ENCODE measurements at places on chromosomes 12 and 14. TPM values are rescaled to one million over a fixed set of nuclear protein-coding genes. Genes with fewer than 3 reads are reported as not detected.

The KIF5A gene
- 0.05 TPM for polyA plus RNA-seq

The SYT1 gene
- polyA plus RNA-seq, result 0.16 TPM

The MARK3 gene
- 97.9 TPM for polyA plus RNA-seq

The MYH6 gene
- 0.28 TPM for polyA plus RNA-seq

The PLEKHH1 gene
- polyA plus RNA-seq, result 0.80 TPM

The ACAD10 gene
- polyA plus RNA-seq, result 13.0 TPM

The PTPRB gene
- polyA plus RNA-seq, result 15.5 TPM

DNA sequence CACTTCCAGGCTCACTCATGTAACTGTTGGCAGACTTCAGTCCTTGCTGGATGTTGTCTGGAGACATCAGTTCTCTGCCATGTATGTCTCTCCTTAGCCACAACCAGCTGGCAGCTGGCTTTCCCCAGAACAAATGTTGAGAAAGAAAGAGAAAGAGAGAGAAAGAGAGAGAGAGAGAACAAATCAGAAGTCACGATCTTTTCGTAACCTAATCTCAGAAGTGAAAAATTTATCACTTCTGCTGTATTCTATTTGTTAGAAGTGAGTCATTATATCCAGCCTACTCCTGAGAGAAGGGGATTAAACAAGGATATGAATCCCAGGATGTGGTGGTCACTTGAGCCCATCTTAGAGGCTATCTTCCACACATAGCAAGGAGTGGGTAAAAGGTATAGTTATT lies 101.2 kb downstream of the BTG1 start:
- no peak for DNase-seq
- H3K36me3 ChIP-seq, result no peaks in the 10 kb centered on the region
- no peak overlapping the region for H3K27ac ChIP-seq
- H3K4me3 ChIP-seq, result no peak overlapping the region

DNA sequence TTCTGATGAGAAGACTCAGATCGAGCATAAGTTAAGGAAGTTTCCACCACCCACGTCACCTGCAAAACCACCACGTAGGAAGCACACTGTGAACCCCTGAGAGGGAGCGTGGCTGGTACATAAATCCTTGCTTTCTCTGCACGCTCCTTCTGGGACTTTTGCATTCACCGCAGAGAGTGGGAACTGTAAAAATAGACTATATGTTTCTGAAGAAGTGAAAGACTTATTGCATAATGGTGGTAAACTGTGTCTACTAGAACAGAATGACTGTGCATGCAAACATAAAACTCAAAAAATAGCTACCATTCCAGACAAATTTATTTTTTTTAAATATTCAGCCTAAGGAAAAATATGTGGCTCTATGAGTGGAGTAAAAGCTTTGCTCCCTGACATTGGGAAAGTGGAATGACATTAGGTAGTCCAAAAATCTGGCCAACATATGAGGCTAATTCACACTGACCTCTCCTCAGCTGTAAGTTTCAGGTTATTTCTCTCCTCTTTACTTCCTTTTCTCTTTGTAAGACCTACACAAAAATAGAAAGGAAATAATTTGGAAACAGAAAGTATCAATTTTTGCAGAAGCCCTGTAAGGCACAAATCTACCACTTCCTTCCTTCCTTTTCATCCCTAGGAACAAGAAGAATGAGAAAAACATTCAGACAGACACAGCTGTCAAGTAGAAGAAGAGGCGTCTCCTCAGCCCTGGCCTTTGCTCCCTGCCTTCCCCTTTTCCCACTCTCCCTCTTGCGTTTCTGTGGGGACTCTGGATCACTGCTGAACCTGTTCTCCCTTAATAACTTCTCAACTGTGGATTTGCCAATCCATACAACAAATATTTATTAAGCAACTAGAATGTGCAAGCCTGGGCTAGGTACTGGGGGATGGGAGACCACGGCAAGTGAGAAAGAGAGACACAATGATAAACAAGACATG lies 264.3 kb upstream of the FOXN3 start:
- H3K36me3 ChIP-seq, result no peaks in the 10 kb centered on the region
- no peak overlapping the region for H3K4me3 ChIP-seq
- no peaks in the 10 kb centered on the region for H3K27me3 ChIP-seq
- peak overlapping the region; percentile 1 for H3K27ac ChIP-seq
- H3K4me1 ChIP-seq, result no peaks in the 10 kb centered on the region

DNA sequence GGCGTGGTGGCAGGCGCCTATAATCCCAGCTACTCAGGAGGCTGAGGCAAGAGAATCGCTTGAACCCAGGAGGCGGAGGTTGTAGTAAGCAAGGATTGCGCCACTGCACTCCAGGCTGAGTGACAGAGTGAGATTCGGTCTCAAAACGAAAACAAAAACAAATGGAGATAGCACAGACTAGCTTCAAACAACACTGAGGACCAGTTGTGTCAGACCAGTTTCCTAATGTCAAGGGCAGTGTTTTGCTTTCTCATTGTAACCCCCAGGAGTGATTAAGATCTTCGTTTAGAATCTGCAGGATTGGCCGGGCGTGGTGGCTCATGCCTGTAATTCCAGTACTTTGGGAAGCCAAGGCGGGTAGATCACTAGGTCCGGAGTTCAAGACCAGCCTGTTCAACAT lies 18.5 kb downstream of the RPGRIP1 start:
- no peak overlapping the region for H3K27ac ChIP-seq
- peaks cover 5% of the 10 kb centered on the region for H3K27me3 ChIP-seq
- no peak for DNase-seq
- no peaks in the 10 kb centered on the region for H3K4me1 ChIP-seq
- H3K4me3 ChIP-seq, result no peak overlapping the region
- no peaks in the 10 kb centered on the region for H3K36me3 ChIP-seq

GRCh38 chr12:121976950-121977349 lies 44.7 kb upstream of the BCL7A start:
- no peaks in the 10 kb centered on the region for H3K4me1 ChIP-seq
- no peaks in the 10 kb centered on the region for H3K36me3 ChIP-seq
- H3K27ac ChIP-seq, result no peak overlapping the region
- DNase-seq, result no peak
- no peaks in the 10 kb centered on the region for H3K27me3 ChIP-seq

- no peak for DNase-seq
- no peak overlapping the region for H3K27ac ChIP-seq
- H3K27me3 ChIP-seq, result no peaks in the 10 kb centered on the region
- no peak overlapping the region for H3K4me3 ChIP-seq
- H3K36me3 ChIP-seq, result peaks cover 6% of the 10 kb centered on the region
Observed at GRCh38 chr14:100523131-100523842, 63.9 kb downstream of the BEGAIN start.

GRCh38 chr12:1796515-1797010 lies 23.8 kb upstream of the LRTM2 start:
- peak overlapping the region; percentile 66 for H3K4me3 ChIP-seq
- DNase-seq, result peak; percentile 40
- no peaks in the 10 kb centered on the region for H3K4me1 ChIP-seq
- no peaks in the 10 kb centered on the region for H3K27me3 ChIP-seq

DNA sequence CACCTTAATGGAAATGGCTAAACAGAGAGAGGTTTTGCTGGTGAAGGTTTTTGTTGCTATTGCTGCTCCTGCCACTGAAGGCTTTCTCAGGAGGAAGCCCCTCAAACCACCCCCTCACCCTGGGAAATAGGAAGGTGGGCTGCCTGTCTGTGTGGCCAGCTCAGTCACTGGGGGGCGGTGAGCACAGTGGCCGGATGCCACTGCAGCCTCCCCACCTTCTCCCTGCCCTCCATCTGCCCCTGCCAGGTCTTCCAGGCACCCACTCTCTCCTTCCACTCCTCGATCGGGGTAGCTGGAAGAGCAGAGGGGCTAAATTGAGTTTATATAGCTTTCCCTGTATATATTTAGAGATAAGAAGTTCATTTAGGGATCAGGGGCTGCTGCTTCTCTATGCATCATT lies 80.8 kb downstream of the PAPOLA start:
- H3K4me3 ChIP-seq, result no peak overlapping the region
- no peaks in the 10 kb centered on the region for H3K4me1 ChIP-seq
- H3K27ac ChIP-seq, result no peak overlapping the region

GRCh38 chr12:47409310-47409987 lies 296.4 kb downstream of the RPAP3 start:
- no peaks in the 10 kb centered on the region for H3K36me3 ChIP-seq
- no peak overlapping the region for H3K4me3 ChIP-seq
- H3K27ac ChIP-seq, result no peak overlapping the region
- DNase-seq, result no peak
- H3K4me1 ChIP-seq, result peaks cover 3% of the 10 kb centered on the region

DNA sequence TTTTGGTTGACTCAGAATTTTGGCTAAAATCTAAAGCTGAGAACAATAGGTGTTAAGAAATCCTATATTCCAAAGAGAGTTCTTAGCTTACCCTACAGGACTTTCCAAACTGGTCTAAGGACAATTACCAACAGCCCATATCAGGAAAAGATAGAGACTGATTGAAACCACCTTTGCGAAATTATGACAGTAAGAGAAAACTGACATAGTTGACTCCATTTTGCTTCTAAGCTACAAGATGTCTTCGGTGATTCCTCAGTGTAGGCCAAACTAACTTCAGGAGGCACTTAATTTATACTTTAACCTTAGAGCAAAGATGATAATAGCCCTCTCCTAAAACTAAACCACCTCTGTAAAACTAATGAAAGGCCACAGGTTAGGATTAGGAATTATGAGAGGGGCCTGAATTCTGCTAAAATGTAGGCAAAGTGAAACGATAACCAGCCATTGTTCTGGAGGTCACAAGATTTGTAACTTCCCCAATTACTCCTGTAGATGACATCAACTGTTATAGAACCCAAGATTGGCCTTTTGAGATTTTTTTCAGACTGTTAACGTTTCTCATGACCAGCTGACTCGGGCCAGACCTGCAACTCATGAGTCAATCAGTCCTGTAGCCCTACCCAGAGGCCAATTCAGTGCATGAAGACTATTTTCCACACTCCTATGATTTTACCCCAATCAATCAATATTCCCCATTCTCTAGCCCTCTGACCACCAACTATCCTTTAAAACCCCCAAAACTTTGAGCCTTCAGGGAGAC lies 43.0 kb downstream of the KLRG1 start:
- no peak overlapping the region for H3K27ac ChIP-seq
- no peaks in the 10 kb centered on the region for H3K36me3 ChIP-seq
- no peak overlapping the region for H3K4me3 ChIP-seq
- no peaks in the 10 kb centered on the region for H3K4me1 ChIP-seq
- H3K27me3 ChIP-seq, result no peaks in the 10 kb centered on the region

DNA sequence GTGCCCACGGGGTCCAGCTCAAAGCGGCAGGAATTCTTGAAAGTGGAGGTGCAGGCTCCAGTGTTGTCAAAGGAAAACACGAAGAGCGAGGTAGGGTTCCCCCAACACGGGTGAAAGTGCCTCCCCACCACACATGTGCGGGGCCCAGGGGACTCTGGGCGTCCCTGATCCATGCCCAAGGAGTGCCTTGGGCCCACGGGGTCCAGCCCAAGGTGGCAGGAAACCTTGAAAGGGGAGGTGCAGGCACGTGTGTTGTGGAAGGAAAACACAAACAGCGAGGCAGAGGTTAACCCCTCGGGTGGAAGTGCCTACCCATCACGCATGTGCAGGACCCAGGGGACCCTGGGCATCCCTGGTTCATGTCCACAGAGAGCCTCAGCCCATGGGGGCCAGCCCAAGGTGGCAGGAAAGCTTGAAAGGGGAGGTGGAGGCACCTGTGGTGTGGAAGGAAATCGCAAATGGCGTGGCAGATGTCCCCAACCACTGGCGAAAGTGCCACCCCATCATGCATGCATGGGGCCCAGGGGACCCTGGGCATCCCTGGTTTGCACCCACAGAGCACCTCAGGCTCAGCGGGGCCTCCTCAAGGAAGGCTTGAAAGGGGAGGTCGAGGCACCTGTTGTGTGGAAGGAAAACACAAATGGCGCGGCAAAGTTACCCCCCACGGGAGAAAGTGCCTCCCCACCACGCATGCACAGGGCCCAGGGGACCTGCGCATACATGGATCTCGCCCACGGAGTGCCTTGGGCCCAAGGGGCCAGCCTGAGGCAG lies 584.6 kb downstream of the ALG10 start:
- no peak overlapping the region for H3K27ac ChIP-seq
- no peak for DNase-seq

GRCh38 chr12:34287986-34288962 lies 266.0 kb downstream of the ALG10 start:
- no peaks in the 10 kb centered on the region for H3K27me3 ChIP-seq
- H3K4me1 ChIP-seq, result no peaks in the 10 kb centered on the region
- no peak for DNase-seq
- no peak overlapping the region for H3K4me3 ChIP-seq
- H3K36me3 ChIP-seq, result no peaks in the 10 kb centered on the region

GRCh38 chr12:73656375-73656774 lies 881.3 kb upstream of the ATXN7L3B start:
- H3K4me1 ChIP-seq, result no peaks in the 10 kb centered on the region
- no peak overlapping the region for H3K27ac ChIP-seq
- no peak overlapping the region for H3K4me3 ChIP-seq
- no peaks in the 10 kb centered on the region for H3K27me3 ChIP-seq
- H3K36me3 ChIP-seq, result no peaks in the 10 kb centered on the region
- no peak for DNase-seq

GRCh38 chr12:26229910-26230309 lies 34.5 kb downstream of the SSPN start:
- no peak overlapping the region for H3K4me3 ChIP-seq
- no peaks in the 10 kb centered on the region for H3K4me1 ChIP-seq
- no peak for DNase-seq
- no peaks in the 10 kb centered on the region for H3K27me3 ChIP-seq

DNA sequence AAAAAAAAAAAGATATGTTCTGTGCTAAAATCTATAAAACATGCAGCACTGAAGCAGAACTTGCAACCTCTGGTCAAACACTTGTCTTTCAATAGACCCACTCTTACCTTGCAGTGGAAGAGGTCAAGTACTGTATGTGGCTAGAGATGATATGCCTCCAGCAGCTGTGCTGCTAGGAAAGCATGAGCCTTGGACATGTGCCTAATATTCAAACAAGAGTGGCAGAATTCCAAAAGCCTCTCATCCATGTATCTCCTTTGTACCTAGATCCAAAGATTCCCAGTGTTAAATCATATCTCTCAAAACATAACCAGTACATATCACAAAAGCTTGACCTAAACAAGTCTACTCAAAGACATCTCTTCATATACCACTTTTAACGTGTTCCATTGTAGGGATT lies 105.0 kb upstream of the CPNE8 start:
- H3K36me3 ChIP-seq, result no peaks in the 10 kb centered on the region
- no peak overlapping the region for H3K4me3 ChIP-seq
- DNase-seq, result no peak
- H3K27me3 ChIP-seq, result no peaks in the 10 kb centered on the region

DNA sequence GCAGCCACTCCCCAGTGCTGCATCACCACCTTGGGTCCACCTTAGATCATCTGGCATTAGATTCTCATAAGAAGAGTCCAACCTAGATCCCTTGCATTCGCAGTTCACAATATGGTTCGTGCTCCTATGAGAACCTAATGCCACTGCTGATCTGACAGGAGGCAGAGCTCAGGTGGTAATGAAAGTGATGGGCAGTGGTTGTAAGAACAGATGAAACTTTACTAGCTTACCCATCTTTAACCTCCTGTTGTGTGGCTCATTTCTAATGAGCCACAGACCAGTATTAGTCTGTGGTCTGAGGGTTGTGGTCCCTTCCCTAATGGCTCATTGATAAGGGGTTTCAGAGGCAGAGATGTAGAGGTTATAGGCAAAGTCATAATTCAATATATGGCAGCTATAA lies 615.9 kb upstream of the MIS18BP1 start:
- H3K4me3 ChIP-seq, result no peak overlapping the region
- H3K27ac ChIP-seq, result no peak overlapping the region
- no peaks in the 10 kb centered on the region for H3K4me1 ChIP-seq
- H3K27me3 ChIP-seq, result no peaks in the 10 kb centered on the region
- H3K36me3 ChIP-seq, result no peaks in the 10 kb centered on the region
